ENCODE measurements at places on chromosomes 6 and 20.

- no peak for DNase-seq
Measured at GRCh38 chr6:144820270-144820669, 535.1 kb downstream of the UTRN start.

GRCh38 chr6:144332177-144332576 lies 47.0 kb downstream of the UTRN start:
- no peak for DNase-seq

DNA sequence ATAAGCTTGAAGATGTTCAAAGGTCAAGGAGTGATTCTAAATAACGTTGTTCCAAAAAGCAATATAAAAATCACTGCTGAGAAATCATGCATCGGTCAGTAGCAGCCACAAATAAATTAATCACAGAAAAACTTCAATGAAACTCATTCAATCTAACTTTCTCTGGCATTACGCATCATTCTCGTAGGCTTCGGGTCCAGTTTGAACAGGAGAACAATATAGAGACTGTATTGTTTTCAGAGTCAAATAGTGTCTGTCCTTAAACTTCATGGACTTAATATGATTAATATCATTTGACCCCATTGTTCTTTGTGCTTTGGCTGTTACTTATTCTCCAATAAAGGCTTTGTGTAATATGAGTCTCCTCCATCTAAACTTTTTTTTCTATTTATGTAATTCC lies 200.4 kb downstream of the C6orf118 start:
- no peak for DNase-seq

- peak; percentile 43 for DNase-seq
Measured at GRCh38 chr20:35145141-35145564, 2.0 kb downstream of the EDEM2 start.

GRCh38 chr6:24513602-24514001 lies 18.8 kb downstream of the ALDH5A1 start:
- DNase-seq: no peak

GRCh38 chr6:21332077-21332476 lies 261.5 kb upstream of the SOX4 start:
- no peak for DNase-seq

DNA sequence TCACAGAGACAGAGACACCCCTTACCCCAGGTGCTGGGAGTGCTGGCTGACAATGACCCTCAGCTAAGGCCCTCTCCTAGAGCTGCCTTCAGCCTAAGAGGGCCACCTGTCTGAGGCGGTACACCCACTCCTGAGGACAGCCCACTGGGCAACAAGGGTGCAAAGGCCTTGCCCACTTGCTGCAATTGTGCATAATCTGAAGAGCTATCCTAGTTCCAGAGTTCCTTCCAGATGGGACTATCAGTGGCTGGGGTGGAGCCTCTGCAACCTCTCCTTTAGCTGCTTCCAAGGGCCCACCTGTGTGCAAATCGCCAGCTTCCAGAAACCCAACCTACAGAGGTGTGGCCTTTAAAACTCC lies 87.5 kb downstream of the PREX1 start:
- DNase-seq: no peak

DNA sequence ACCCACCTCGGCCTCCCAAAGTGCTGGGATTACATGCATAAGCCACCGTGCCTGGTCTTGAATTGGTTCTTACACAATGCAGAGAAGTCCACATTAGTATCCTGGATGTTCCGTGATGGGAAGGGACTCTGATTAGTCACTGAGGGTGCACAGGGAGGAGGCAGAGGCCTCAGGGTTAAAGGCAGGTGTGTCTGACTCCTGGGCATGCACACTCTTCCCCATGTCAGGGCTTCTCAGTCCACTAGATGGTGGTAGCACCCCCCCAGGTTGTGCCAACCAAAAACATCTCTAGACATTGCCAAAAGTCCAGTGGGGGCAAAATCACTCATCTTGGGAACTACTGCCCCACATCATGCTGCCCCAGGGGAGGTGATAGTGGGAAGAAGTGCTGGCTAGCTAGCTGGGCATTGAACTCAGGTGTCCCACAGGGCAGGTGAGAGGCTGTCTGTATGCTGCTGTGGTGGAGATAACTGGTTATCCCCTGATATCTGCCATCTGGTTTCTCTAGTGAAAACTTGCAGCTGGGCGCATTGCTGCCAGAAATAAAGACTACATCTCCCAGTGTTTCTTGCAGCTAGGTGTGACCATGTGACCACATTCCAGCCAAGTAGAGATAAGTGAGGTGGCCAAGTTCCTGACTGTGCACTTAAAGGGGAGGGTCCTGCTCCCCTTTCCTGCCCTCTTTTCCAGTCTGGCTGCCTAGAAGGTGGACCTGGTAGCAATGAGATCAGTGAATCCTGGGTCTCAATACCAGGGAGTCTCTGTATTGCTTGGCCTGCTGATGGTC lies 8.4 kb upstream of the NSFL1C start:
- DNase-seq: no peak

DNA sequence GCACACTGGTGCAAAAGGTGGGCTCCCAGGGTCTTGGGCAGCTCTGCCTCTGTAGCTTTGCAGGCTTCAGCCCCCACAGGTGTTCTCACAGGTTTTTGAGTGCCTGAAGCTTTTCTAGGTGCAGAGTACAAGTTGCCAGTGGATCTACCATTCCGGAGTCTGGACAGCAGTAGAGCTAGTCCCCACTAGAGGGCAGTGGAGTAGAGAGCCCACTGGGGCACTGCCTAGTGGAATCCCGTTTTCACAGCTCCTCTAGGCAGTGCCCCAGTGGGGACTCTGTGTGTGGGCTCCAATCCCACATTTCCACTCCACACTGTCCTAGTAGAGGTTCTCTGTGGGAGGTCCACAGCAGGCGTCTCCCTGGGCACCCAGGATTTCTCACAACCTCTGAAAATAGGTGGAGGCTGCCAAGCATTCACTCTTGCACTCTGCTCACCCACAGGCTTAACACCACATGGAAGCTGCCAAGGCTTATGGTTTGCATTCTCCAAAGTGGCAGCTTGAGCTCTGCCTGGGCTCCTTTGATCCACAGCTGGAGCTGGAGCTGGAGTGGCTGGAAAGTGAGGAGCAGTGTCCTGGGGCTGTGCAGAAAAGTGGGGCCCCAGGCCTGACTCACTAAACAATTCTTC lies 86.3 kb upstream of the PROKR2 start:
- peak; percentile 21 for DNase-seq
